Hematopoietic multipotent progenitor cell (in vitro differentiated cells): ENCODE measurements at places on chromosomes 1 and 21. TPM values are rescaled to one million over a fixed set of nuclear protein-coding genes. Genes with fewer than 3 reads are reported as not detected.

Gene ZNF695
- total RNA-seq, result 1.3 TPM

Gene RALGPS2
- total RNA-seq, result 15.9 TPM

Gene FBXO28
- 17.0 TPM for total RNA-seq

Gene KCND3
- total RNA-seq, result under 0.01 TPM

Gene ITLN2
- total RNA-seq, result not detected

Gene NUAK2
- 1.3 TPM for total RNA-seq

Gene CD1D
- 0.54 TPM for total RNA-seq

Gene IFFO2
- 30.7 TPM for total RNA-seq

Gene INSRR
- under 0.01 TPM for total RNA-seq

Gene KRTAP20-4
- not detected for total RNA-seq

Gene TNFRSF1B
- 15.3 TPM for total RNA-seq
